Large intestine (tissue), 12 donors: ENCODE measurements at places on chromosomes 12 and 14.
A peak's percentile ranks its signal among the peaks of the same experiment; 100 is the strongest.

- DNase-seq, result peak; percentile 16
Measured at GRCh38 chr14:58571769-58572472, 65.8 kb upstream of the DACT1 start.

DNA sequence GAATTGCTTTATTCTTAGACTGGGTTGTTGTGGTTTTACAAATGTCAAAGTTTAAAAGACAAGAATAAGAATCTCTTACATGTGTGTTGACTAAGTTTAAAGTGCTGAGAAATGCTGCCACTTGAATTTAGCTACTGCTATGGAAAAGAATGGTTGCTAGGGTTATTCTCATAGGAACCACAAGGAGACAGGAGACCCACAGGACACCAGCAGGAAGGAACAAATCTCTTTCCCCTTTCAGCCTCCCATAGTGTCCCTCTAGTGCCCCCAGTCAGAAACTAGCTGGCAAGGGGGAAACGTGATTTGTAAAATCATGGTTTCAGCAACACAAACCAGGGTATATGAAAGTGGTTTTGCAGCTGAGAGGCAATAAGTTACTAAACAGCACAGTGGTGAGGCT is 102.7 kb downstream of the ST8SIA1 start:
- DNase-seq, result no peak

DNA sequence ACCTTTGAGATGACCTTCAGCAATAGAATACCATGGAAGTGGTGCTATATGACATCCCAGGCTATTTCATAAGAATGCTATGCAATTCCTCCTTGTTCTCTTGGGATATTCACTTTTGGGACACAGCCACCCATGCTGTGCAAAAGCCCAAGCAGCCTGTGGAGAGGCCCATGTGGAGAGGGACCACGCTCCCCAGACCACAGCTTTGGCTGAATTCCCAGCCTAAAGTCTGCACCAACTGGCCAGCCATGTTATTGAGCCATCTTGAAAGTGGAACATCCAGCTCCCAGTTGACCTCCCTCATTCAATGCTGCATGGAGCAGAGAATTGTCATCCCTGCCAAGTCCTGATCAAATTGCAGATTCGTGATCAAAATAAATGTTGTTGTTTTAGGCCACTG is 275.1 kb downstream of the SUDS3 start:
- DNase-seq, result no peak

DNA sequence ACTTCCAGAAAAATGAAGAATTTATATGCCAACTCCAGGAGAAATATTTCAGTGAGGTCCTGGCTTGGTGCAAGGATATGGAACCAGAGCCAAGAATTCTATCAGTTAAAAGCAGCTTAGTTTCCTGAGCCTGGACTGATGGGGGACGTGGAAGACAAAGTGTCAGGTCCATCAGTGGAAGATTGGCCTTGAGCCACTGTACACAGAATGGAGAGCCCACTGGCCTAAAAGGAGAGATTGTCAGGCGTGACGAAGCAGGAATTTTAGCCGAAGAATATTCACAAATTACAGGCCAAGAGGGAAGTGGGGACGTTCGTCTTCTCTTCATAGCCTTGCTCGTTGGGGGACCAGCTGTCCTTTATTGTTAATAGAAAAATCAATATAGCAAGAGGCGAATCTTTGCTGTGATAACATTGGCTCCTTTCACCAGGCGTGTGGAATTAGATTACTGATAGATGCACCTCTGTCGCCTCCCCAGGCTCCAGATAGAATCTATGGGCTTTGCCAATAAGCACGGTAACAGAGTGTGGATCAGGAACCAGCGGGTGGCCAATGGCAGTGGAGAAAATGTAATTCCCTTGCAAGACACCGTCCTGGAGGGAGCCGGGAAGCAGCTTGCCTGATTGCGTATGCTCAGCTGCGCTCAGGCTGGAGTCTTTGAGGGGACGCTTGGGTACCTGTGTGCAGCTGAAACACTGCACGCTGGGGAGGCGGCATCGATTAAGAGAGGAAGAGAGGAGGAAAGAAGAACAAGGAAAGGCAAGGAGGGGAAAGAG is 56.4 kb downstream of the TMEM132C start:
- DNase-seq, result no peak

DNA sequence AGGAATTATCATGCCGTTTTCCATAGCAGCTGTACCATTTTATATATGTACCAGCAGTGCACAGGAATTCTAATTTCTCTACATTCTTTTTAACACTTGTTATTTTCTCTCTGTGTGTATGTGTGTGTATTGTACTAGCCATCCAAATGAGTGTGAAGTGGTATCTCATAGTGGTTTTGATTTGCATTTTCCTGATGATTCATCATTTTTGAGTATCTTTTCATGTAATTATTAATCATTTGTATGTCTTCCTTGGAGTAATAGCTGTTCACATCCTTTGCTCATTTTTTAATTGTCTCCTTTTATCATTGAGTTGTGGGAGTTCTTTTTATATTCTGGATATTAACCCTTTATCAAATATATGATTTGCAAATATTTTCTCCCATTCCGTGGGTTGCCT is 95.6 kb upstream of the MANSC4 start:
- no peak for DNase-seq

DNA sequence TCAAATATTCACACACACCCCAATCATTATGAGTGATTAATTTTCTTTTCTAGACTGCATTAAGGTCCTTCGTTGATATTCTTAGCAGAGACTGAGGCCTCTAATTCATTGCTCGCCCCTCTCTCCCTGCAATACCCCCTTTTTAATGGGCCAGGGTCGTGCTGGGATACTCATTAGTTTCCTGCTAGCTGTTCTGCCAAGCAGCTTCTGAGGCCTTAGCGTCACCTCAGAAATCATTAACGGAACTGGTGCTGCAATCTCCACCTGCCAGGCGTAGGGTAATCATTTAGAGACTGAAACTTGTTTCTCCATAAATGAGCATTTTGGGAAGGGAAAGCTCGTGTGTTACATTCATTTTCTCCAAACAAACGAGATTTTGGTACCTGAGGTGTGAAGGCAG is 1054.7 kb downstream of the GALC start:
- DNase-seq, result peak; percentile 35

DNA sequence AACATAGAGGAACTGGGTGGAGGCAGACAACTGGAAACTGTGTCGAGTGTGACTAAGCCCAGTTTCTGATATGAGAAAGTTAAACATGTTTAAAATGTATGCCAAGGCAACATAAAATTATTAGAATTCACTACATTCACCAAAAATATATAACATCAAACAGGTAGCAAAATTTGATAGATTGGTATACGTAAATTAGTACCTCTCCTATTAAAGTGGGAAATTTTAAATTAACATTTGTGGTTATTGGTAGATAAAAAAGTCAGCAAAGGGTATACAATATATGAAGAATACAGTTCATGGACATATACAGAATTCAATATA is 53.0 kb downstream of the CCDC91 start:
- DNase-seq, result no peak

DNA sequence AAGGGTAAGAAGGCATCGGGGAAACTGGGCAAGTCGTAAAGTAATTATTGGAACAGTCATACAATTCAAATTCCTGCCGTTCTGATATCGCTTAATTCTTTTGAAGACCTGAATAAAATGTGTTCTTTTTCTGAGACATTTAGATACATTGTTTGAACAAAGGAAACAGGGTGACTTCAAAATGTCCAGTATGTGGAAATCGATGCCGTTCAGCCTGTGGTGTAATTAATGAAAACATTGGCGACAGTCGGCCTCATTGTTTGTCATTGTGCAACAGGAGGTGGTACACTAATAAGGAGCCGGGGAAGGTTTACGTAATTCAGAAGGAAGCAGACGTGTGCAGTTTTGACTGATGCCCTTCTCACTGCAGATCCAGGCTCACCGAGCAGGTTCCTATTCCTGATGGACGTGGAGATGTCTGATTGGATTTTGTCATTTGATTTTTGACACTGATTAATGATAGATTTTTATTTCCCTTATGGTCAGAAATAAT is 92.7 kb downstream of the BORCS5 start:
- DNase-seq, result peak; percentile 85

DNA sequence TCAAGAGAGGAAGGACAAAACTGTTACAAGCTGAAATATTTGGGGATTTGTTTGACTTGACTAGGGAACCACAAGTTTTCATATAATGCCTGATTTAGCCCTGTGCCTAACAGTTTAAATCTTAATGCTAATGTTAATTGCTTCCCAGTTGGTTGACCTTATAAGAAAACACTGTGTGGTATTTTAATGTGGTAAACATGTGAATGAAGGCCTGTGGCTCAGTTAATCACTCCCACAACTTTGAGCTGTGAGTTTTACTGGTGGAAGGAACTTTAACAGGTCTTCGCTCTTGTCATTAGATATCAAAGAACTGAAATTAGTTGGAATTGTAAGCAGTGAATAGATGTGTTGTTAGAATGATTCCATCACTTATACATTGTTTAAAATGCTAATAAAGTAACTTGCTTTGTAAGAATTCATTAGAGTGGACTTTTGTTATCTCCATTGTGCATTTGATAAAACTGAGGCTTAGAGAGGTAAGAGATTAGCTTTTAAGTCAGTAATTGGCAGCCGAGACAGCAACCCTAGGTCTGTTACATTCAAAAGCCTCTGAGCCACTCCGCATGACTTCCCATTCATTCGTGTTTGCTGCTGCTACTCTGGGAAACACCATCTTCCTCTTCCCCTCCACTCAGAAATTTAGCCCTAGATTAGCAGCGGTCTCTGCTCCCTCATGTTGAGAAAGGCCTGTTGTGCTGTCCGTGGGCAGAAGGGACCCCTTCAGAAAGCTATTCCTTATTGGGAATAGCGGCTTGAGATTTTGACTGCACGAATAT is 1.0 kb upstream of the TBK1 start:
- peak; percentile 19 for DNase-seq

DNA sequence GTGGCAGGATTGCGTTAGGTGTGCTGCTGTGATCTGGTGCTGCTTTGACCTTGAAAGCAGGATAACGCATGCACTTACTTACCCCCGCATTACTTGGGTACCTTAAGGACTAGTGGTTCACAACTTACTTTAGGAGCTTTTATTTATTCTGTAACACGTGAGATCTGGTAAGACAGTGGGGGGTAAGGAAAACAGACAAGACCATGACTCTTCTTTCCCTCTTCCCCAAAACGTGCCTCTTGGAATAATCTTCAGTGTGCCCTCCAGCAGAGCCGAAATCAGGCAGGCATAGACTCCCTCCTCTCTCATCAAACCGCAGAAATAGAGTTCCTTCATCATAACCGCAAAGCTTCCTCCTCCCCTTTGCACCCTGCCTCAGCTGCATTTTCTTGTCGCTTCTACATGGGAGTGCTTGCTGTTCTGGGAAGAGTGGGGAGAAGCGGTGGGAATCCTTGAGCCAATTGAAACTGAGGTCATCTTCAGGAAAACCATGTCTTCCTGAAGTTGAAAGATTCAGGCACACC is 43.4 kb downstream of the RAD52 start:
- DNase-seq, result no peak

- no peak for DNase-seq
Measured at GRCh38 chr14:58695514-58695913, 57.8 kb downstream of the DACT1 start.

DNA sequence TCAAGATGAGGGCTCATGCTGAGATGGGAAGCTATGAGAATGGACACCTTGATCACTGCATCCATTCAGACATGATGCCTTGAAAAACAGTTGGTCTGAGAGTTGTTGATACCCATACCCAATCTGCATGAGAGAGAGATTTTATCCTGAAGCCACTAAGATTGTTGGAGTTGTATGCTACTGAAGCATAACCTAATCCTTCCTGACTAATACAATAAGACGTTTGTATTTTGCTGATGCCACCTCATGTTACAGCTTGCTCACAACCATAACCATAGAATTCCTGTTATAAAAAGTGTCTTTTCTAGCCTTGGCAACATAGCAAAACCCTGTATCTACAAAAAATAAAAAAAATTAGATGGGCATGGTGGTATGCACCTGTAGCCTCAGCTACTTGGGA is 12.7 kb upstream of the SERPINA1 start:
- DNase-seq, result no peak

DNA sequence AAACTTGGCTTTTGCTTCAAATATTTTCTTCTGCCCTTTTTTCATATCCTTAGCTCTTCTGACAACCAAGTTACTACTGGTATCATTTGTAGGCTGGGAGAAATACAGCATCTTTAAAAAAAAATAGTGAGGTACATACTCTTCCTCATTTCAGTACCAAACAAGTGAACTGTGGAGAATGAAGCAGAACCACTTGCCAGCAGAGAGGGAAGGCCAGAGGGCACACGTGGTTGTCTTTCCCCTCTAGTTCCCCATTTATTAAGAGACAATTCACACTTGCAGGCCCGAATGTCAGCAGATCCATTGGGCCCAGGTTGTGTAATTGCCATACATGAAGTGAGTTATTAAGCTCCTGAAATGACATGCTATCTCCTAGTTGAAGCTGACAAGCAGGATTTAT is 3.2 kb downstream of the SUSD6 start:
- peak; percentile 53 for DNase-seq

GRCh38 chr12:59927032-59927431 is 331.2 kb downstream of the SLC16A7 start:
- DNase-seq, result no peak
